ENCODE measurements at places on chromosomes 1 and 21.

DNA sequence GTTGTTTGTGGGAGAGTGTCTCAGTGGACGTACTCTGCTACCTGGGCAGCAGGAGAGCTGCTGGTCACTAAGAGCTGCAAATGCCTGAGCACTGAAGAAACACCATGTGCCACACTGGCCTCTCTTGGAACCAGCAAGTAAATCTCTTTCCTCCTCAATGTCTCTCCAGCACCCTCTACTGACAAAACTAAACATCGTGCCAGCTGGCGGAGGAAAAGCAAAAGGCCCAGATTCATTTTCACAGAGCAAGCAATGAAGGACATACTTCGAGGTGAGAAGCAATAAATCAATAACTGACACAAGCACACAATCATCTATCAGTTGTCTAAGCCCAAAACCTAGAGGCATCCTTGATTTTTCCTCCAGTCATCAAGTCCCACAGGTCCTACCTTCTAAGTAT is 78.1 kb downstream of the RERE start:
- no peak for DNase-seq

GRCh38 chr1:31822766-31823165 is 6.9 kb upstream of the SPOCD1 start:
- DNase-seq: no peak

GRCh38 chr21:16304174-16305095 is 574.7 kb downstream of the USP25 start:
- DNase-seq: no peak

DNA sequence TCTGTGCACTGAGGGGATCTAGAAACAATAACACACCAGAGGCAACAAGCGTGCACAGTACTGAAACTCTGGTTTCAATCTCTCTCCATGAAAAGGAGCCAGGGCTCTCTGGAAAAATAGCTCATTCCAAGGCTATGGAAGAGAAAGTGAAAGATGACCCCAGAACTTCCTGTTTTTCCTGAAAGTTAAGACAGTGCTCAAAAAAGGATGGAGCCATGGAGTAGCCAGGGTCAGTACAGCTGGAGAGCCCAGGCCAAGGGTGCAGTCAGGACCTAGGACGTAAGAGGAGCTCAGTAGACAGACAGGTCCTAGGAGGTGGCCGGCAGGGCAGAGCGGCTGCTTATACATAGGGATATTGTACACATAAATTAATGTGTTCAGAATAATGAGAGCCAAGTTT is 19.1 kb downstream of the NOL9 start:
- DNase-seq: no peak

- DNase-seq: no peak
Measured at GRCh38 chr1:50425376-50426107, 2.3 kb upstream of the DMRTA2 start.

DNA sequence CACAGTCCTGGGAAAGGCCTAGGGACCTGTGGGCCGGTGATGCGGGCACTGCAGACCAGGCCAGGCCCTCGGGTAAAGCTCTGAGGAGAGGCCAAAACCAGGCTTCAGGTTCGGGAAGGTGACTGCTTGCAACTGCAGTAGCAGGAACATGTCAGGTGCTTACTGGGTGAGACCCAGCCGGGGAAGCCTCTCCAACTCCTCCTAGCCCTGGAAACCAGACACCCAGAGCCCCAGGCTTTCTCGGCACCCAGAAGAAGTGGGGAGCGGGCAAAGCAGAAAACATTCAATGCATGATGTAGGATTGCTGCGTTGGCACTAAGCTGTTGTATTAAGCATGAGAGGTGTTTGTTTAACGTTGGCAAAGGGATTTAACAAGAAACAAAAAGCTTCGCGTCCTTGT is 20.2 kb upstream of the GNPAT start:
- DNase-seq: no peak
